ENCODE measurements at places on chromosomes 7 and 10. TPM values are rescaled to one million over a fixed set of nuclear protein-coding genes. Genes with fewer than 3 reads are reported as not detected.

ADIRF gene
- total RNA-seq = 9.7 TPM

LIPF gene
- not detected for total RNA-seq

VGF gene
- not detected for total RNA-seq

DNA sequence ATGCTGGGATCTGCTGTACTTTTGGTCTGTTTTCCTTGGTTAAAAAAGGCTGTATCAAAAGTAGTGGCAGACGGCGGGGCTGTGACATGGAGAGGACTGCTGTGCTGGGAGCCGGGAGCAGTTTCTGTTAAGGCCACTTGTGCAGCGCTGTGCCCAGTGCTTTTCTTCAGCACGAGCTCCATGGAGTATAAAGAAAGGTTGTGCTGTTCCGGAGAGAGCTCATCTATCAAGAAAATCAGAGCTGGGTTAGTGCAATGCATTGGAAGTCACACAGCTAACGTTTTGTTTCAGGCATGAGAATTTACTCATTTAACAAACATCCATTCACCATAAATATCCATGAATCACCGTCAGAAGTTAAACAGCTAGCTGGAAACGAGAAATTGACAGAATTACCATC is 62.0 kb downstream of the KIAA1549 start:
- DNase-seq = no peak
- H3K4me1 ChIP-seq = no peaks in the 10 kb centered on the region
- no peaks in the 10 kb centered on the region for H3K27me3 ChIP-seq

Measured in muscle of leg (tissue), 16 donors.